ENCODE measurements at places on chromosomes 2 and 18.

DNA sequence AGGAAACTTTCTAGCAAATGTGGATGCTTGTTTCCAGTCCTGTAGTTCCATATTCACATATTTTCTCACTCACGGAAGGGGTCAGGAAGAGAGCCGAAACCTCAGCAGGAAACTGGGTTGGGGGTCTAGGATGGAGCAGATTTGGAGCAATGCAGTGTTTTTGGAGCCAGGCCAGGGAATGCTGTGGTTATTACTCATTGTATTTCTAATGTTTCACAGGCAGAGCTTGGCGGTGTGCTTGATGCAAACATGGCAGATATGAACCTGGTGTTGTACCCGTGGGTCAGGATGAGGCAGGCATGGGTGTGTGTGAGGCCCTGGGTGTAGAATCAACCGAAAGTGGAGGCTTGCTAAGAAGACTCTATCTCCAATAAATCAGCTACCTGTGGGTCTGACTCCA lies 34.6 kb upstream of the ACKR3 start:
- no peak for DNase-seq

DNA sequence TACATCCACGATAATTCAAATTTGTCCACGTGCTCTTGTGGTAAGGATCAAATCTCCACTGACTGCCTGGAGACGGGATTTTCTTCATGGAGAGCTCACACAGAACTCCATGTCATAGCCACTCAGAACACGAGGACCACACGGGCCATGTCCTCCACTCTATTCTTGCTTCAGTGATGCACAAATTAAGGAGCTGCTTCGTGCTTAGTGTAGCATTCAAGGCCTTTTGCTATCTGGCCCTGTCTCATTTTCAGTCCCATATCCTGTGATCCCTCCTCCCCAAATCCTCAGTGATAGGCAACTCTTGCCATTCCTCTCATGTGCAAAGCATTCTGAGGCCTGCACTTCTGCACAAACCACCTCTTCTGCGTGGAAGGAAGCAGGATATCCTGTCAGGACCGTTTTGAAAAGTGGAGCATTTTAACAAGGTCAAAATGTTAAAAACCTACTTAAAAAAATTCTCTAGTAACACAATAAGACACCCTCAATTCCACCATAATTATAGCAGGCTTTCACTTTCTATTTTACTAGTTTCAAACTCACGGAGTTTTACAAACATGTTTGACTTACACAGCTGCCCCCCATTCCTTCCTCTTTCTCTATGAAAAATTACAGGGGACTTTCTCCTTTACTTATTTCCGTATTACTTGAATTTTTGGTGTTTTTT lies 35.2 kb downstream of the ST3GAL5 start:
- no peak for DNase-seq

- DNase-seq = no peak
These were observed 1.4 kb upstream of the FAM110C start for GRCh38 chr2:47737-48136.

DNA sequence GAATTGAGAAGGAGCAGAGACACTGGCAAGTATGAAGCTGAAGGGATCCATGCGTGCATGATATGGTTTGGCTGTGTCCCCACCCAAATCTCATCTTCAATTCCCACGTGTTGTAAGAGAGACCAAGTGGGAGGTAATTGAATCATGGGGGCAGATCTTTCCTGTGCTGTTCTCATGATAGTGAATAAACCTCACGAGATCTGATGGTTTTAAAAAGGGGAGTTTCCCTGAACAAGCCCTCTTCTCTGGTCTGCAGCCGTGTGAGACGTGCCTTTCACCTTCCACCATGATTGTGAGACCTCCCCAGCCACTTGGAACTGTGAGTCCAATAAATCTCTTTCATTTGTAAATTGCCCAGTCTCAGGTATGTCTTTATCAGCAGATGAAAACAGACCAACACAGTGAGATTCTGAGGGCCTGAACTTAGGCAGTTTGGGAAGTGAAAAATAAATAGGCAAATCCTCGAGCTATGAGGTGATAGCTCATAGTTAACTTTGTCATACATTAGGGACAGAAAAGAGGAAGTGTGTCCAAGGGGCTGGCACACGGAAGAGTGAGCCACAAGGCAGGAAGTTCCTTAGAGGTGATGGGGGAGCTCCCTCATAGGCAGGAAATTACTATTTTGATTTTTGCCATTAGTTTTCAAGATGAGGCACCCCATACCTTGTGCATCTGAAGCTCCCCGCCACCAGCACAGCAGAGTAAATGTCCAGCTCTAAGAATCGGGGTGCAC lies 658.8 kb upstream of the ID2 start:
- no peak for DNase-seq

- DNase-seq = no peak
These were observed 33.8 kb upstream of the TEX51 start for GRCh38 chr2:126864861-126865260.

GRCh38 chr2:225112362-225113126 lies 70.3 kb upstream of the DOCK10 start:
- no peak for DNase-seq

DNA sequence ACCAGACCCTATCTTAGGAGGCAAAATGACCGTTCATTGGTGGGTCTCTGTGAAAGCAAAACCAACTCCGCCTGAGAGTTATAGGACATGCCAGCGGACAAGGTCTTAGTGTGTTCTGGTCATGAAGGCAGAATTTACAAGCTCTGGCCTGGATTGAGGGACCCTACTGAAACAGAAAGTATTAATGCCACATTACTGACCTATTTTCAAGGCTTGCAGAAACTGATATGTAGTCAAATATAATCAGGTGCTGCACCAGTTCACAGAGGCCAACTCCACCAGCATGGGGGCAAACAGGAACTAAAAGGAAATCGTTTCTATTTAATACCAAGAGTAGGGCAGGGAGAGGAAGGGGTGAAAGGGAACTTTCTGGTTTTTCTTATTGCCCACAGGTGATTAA lies 19.7 kb downstream of the TYMS start:
- no peak for DNase-seq

DNA sequence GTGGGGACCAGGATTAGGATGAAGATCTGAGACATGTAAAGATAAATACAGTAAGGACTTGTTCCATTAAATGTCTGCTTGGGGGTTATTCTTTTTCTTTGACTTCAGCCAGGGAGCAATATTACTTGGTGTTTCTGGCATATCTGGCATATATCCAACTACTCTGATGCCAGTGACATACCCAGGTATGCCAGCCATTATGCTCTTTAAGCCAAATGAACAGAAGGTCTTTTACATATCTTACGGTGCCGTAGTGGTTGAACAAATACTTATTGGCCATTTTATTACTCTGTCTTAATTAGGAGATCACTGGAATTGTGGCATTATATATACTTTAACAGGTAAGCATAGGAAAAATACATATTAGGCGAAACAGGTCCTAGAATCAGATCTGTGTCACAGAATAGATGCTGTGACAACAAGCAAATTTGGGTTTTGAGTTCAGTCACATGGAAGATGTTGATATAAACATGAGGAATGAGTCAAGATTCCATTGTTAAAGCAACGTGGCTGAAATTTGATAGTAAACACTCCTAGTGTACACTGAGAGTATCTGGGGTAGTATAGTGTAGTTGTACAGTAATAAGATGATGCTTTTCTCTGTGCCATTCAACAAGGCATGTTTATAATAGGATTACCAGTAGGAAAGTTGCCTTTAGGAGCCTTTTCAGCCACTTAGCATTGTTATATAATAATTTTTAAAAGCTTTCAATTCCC lies 62.6 kb downstream of the KCTD18 start:
- DNase-seq = no peak

GRCh38 chr18:49609256-49610021 lies 47.6 kb downstream of the LIPG start:
- DNase-seq = no peak

Measured in GM04504 (cell line).